ENCODE measurements at places on chromosomes 16 and 17. TPM values are rescaled to one million over a fixed set of nuclear protein-coding genes. Genes with fewer than 3 reads are reported as not detected.

Gene ZFPM1
- total RNA-seq, result 24.6 TPM

Gene UBALD1
- 25.8 TPM for total RNA-seq

Gene SLFN14
- 7.2 TPM for total RNA-seq

Gene OTOP2
- total RNA-seq, result not detected

Gene TPSD1
- total RNA-seq, result not detected

Gene SMIM5
- total RNA-seq, result 8.4 TPM

Gene TVP23B
- 17.2 TPM for total RNA-seq

Gene TUBB3
- 0.52 TPM for total RNA-seq

Gene FOXN1
- total RNA-seq, result not detected

Gene ITGAL
- total RNA-seq, result 338 TPM

Gene BTBD17
- not detected for total RNA-seq

Gene C17orf50
- not detected for total RNA-seq

Gene KLHL10
- not detected for total RNA-seq

Gene SLC5A2
- total RNA-seq, result 2.8 TPM

Gene OR2C1
- not detected for total RNA-seq

Gene GAST
- total RNA-seq, result not detected

Gene PRSS53
- total RNA-seq, result 4.4 TPM

Gene MTSS2
- total RNA-seq, result 6.9 TPM

Gene NPIPB8
- total RNA-seq, result 1.2 TPM

Gene CD300LF
- total RNA-seq, result 0.29 TPM

Gene NUP85
- total RNA-seq, result 75.0 TPM

Gene STAT3
- total RNA-seq, result 203 TPM

Gene G6PC1
- not detected for total RNA-seq

Gene HS3ST3B1
- total RNA-seq, result 13.5 TPM

Gene TMIGD1
- not detected for total RNA-seq

Gene CD300LB
- total RNA-seq, result 0.34 TPM

Gene FOXL1
- not detected for total RNA-seq

Gene SLC25A10
- total RNA-seq, result 3.4 TPM

Gene LPO
- not detected for total RNA-seq

Gene PIRT
- not detected for total RNA-seq

Gene MYH2
- total RNA-seq, result not detected

Gene SDR42E1
- 4.9 TPM for total RNA-seq

Gene ACAP1
- total RNA-seq, result 641 TPM

Gene SCNN1G
- not detected for total RNA-seq

Gene NOG
- 0.23 TPM for total RNA-seq

Gene PRR29
- 1.7 TPM for total RNA-seq

Gene SLC13A5
- total RNA-seq, result not detected

Gene LITAFD
- not detected for total RNA-seq

Gene MT1H
- total RNA-seq, result not detected

Gene RAB37
- total RNA-seq, result 41.4 TPM

Gene MYH8
- total RNA-seq, result not detected

Gene HBA1
- total RNA-seq, result 0.65 TPM

Gene HSD17B1
- total RNA-seq, result 0.90 TPM

Gene ECI1
- total RNA-seq, result 15.2 TPM

Gene MT3
- not detected for total RNA-seq

Gene LRRC75A
- total RNA-seq, result 3.1 TPM

Gene GP1BA
- total RNA-seq, result 22.9 TPM

Gene KRTAP9-8
- not detected for total RNA-seq

Gene ZP2
- total RNA-seq, result not detected

Gene SCIMP
- 4.8 TPM for total RNA-seq

Gene ZFHX3
- total RNA-seq, result 2.2 TPM

Gene SMCR8
- total RNA-seq, result 37.9 TPM

Data from T-helper 17 cell (primary cell).